CD4-positive, alpha-beta memory T cell (primary cell): ENCODE measurements at places on chromosomes 3 and 15.

DNA sequence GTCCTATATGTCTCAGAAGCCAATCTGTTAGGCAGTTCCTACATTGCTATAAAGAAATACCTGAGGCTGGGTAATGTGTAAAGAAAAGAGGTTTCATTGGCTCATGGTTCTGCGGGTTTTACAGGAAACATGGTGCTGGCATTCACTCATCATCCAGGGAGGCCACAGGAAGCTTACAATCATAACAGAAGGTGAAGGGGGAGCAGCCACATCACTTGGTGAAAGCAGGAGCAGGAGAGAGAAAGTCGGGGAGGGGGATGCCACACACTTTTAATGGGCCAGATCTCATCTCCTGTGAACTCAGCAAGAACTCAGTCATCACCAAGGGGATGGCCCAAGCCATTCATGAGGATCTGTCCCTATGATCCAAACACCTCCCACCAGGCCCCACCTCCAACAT, 9.1 kb downstream of the SLC49A4 start:
- DNase-seq, result no peak

GRCh38 chr3:49248840-49249227, 28.2 kb downstream of the C3orf62 start:
- no peak for DNase-seq

GRCh38 chr15:29813009-29813408, 9.3 kb downstream of the TJP1 start:
- DNase-seq, result no peak

DNA sequence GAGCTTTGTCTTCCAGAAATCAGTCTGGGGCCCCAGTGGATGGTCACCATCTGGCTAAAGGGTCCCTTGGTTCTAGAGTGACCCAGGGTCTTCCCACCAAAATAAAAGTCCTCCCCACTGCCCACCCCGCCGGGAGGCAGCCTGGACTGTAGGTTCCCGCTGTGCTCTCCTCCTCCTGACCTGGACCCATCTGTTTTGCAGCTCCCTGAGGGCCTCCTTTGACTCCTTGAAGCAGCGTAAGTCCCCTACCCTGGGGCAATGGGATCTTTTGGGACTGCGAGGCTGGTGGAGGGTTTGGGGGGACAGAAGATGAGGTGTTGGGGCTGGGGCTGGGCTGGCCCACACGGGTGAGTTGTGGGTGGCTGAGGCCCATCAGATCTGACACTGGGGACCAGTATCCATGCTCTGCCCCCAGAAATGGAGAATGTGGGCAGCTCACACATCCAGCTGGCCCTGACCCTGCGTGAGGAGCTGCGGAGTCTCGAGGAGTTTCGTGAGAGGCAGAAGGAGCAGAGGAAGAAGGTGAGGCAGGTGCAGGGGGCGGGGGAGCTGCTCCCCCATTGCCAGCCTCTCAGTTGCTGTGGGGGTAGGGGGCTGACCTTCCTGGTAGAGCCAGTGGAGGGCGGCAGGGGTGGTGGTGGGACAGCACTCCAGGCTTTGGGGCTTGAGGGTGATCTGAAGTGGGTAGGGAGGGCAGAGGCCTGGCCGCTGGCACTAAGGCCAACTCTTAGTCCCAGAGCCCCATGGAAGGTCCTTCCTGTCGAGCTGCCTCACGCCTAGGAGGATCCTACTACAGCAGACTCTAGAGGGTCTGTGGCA, 30.4 kb downstream of the PSTPIP1 start:
- no peak for DNase-seq

- DNase-seq, result no peak
These were observed 8.4 kb upstream of the PPP1R2 start for GRCh38 chr3:195551381-195551978.

- no peak for DNase-seq
These were observed at the start of the genes CLCN2 and POLR2H for GRCh38 chr3:184361532-184361931. CLCN2 (minus strand) TSS chr3:184361605; CDS start chr3:184361479, 126 bp downstream. POLR2H (plus strand) TSS chr3:184361710; CDS start chr3:184363493, 1,783 bp downstream.

GRCh38 chr3:147117631-147118030, 288.7 kb downstream of the ZIC4 start:
- no peak for DNase-seq

- DNase-seq, result no peak
These were observed 162.6 kb upstream of the ABI3BP start for GRCh38 chr3:101155825-101156224.

- DNase-seq, result no peak
These were observed 2.4 kb upstream of the MAGI1 start for GRCh38 chr3:66041116-66041515.
